Stimulated activated CD8-positive, alpha-beta memory T cell treated with anti-CD3 and anti-CD28 coated beads, Interleukin-2, amount 100 ng/mL, for 48 hours (primary cell): ENCODE measurements at places on chromosomes 2 and 18.

- DNase-seq: no peak
Measured at GRCh38 chr2:133765658-133766057, 197.4 kb upstream of the NCKAP5 start.

GRCh38 chr2:186590350-186590758 is 498 bp downstream of the ITGAV start:
- no peak for DNase-seq

DNA sequence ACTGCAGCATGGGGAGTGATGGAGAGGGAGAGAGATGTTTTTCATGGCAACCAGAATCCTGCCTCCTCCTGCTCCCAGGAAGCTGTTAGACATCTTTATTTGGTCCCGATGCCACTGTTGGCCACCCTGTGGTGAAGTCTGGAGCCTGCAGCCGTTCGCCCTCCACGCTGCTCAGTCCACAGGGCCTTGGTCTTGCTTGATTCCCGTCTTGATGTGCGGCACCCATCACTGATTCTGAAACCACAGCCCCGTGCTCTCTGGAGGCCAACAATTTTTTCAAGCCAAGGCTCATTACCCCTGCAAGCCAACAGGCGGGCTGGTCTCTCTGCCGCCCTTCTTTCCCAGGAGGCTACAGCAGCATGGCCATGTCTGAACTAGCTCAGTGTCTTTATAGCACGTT is 24.5 kb downstream of the SIGLEC15 start:
- no peak for DNase-seq

DNA sequence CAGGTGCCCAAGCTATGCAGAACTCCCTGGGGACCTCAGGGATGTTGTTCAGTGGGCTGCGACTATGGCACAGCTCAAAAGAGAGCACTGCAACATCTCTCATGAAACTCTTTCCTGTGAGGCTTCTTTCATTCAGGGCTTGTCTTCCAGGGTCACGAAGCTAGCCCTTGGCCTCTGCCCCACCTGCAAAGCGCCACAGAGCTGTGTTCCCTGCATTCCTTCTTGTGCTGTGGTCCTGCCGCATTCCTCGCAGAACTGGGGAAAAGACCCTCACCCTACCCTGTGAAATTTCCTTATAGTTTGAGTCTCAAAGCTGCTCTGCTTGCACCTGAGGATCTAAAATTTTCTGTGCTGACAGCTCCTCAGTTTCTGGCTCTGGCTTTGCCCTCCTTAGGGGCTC is 26.3 kb upstream of the ITGB6 start:
- no peak for DNase-seq

- no peak for DNase-seq
Measured at GRCh38 chr18:61851940-61852451, 40.8 kb downstream of the RNF152 start.

GRCh38 chr2:5123582-5124196 is 568.5 kb upstream of the SOX11 start:
- no peak for DNase-seq

DNA sequence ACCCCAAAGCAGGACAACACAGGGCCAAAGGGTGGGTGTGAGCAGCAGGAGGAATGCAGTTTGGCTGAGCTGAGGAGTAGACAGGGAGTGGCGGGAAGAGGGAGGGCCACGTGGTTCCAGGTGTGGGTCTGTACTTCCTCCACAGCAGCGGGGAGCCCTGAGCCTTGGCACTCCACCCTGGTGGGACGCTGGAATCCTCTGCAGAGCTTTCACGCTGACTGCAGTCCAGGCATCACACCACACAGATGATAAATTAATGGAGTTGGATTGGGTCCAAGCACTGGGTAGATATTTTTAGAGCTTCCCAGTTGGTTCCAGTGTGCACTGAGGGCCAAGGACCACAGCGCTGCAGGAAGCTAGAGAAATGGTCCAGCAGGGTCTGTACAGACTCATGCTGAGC is 67.0 kb upstream of the TMEM200C start:
- DNase-seq: no peak

- DNase-seq: no peak
Measured at GRCh38 chr2:16346671-16347070, 319.0 kb downstream of the CYRIA start.

DNA sequence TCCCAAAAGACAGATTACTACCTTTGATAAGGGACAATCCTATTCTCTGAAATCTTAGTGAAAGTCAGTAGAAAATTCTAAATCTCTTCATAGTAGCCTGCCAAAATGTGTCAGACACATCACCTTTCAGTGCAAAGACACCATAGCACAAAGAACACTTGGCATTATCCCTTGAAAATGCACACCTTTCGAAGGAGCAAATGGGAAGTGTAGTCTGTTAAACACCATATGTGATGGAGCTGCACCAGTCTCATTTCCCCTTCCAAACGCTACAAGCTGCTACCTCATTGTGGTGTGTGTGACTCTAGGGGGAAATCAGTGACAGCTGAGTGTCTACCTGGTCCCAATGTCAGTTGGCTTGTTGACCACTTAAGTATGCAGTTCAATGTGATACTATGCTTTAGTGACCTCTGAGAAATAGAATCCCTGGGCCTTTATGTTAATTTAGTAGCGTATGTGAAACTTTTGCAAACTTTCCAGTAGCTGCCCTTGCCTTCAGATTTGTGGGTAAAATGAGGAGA is 551.7 kb downstream of the ARHGAP15 start:
- no peak for DNase-seq

GRCh38 chr2:8893978-8894820 is 56.8 kb upstream of the KIDINS220 start:
- DNase-seq: no peak

- DNase-seq: peak; percentile 86
Measured at GRCh38 chr2:135820003-135820618, 16.9 kb downstream of the LCT start.

GRCh38 chr2:72112401-72112800 is 35.3 kb downstream of the CYP26B1 start:
- no peak for DNase-seq

GRCh38 chr2:199581935-199582360 is 124.2 kb upstream of the SATB2 start:
- DNase-seq: no peak

DNA sequence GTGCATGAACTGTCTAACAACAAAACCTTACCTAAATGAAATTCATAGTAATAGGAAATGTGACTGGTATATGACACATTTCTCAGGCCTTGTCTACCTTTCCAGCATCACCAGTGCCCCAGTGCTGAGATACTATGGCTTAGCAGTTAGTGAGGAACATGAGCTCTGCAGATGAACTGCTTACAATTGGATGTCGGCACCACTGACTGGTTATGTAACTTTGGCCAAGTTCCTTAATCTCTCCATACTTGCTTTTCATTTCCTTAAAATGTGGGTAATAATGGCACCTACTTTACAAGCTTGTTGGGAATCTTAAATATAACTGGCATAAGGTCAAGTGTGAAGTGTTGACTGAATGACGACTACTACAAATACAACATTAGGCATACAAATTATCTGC is 136.3 kb downstream of the OLA1 start:
- no peak for DNase-seq

DNA sequence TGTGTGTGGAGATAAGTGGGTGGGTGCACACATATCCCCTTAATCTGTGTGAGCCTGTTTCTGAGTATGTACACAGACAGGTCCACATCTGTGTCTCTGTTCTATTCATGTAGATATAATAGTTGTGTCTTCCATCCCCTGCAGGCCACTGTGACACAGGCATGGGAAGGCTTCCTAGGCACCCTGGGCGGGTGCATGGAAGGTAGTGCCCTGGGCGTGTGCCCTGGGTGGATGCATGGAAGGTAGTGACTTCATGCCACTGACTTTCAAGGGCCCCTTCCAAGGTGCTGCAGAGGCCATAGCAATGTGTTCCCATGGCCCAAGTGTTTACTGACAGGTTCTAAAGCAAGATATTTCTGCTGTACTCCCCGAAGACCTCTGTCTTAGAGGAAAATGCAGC is 462.5 kb upstream of the HS6ST1 start:
- DNase-seq: no peak

- DNase-seq: no peak
Measured at GRCh38 chr2:10933700-10934225, 22.0 kb downstream of the KCNF1 start.

DNA sequence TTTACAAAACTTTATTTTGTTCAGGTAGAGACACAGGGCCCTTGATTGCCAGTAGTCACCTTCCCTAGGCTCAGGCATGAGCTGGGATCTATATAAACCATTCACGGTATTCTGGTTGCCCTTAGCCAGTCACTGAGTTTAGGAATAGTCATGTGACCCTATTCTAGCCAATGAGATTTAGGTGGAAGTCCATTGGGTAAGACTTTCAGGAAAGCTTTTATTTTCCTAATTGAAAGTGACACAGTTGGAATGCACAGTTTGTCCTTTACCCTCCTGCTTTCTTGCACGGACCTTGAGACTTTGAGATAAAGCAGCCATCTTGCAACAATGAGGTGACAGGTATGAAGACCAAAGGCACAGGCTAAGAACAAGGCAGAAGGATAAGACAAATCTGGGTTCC is 21.5 kb downstream of the SLC4A5 start:
- no peak for DNase-seq

DNA sequence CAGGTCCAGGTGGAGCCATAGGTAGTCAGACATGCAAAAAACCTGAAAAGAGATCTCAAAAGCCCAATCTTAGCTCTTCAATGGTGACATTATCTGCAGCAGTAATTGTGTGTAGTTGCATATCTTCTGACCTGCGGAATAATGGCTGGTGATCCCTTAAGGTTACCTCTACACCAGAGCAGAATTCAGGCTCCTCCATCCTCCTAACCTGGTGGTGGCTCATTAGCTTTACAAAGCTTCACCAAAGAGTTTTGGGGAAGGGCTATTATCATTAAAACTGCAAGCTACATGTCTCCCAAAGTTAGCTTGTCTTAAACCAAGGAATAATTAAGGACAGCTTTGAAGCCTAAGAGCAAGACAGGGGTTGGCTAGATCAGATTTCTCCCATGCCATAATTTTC is 42.6 kb upstream of the CHST9 start:
- DNase-seq: no peak

DNA sequence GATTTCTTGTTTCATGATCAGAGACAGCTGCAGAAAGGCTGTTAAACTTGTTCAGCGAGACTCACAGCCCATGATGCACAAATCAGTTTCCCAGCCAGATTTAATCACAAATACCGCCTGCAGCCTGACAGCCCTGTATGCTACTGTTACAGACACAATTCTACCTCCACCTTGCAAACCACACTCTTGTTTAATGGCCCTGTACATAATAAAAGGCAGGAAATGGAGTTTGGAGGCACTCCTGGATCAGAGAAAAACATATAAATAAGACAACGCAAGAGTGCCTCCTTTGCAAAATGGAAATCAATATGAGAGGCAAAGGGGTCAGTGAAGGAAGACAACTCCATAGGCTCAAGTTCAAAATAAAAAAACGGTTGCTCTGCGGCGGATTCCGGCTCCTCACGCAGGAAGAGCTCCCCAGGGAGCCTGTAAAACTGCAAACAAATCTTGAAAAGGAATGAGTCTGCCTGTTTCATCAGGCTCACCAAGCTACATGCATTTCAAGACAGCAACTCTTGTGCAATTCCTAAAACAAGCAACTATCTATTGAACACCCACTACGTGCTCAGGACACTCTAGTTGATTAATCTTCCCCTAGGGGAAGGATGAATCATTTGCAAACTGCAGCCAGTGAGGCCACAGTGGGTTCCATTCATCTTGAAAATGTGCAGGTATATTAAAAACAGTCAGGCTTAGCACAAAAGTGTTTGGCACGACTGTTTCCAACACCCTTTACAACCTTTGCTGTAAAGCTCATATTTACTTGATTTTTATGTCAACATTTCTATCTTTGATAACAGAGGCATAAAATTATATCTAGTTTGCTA is 37.5 kb downstream of the TBC1D8 start:
- DNase-seq: no peak

DNA sequence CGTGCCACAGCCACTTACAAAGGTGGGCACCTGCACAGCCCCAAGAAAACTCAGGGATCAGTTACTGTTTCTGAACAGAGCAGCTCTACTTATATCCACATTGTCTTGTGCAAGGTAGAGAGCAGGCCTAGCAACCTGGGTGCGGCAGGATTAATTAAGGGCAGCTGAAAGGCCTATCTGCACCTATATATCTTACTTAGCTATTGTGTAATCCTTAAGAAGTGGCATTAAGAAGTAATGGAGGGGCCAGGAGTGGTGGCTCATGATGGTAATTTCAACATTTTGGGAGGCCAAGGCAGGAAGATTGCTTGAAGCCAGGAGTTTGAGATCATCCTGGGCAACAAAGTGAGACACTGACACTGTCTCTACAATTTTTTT is 12.8 kb upstream of the ARL5A start:
- no peak for DNase-seq

- DNase-seq: no peak
Measured at GRCh38 chr2:42840760-42841159, 48.4 kb upstream of the HAAO start.

- DNase-seq: no peak
Measured at GRCh38 chr2:85236084-85236483, 91.7 kb downstream of the TGOLN2 start.

- DNase-seq: no peak
Measured at GRCh38 chr2:181774685-181775084, 94.4 kb upstream of the NEUROD1 start.

GRCh38 chr2:182506606-182507005 is 79.8 kb upstream of the PDE1A start:
- DNase-seq: no peak

- no peak for DNase-seq
Measured at GRCh38 chr2:26068602-26069298, 34.9 kb downstream of the RAB10 start.

- no peak for DNase-seq
Measured at GRCh38 chr18:7090771-7091170, 26.8 kb downstream of the LAMA1 start.

DNA sequence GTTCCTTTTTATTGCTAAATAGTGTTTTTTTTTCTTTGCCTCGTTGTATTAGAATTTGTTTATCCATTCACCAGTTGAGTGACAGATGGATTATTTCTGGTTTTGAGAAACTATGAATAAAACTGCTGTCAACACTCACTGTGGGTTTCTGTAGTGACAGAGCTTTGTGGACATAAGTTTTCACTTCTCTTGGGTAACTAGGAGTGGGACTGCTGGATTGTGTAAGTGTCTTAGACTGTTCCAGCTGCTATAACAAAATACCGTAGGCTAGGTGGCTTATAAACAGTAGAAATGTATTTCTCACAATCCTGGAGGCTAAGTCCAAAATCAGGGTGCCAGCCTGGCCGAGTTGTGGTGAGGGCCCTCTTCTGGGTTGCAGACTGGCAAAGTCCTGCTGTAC is 71.9 kb downstream of the TNFRSF11A start:
- no peak for DNase-seq
